ENCODE measurements at places on chromosomes 1 and 21. TPM values are rescaled to one million over a fixed set of nuclear protein-coding genes. Genes with fewer than 3 reads are reported as not detected.
A peak's percentile ranks its signal among the peaks of the same experiment; 100 is the strongest.

GRCh38 chr1:244381878-244382565 is 69.7 kb downstream of the ADSS2 start:
- no peaks in the 10 kb centered on the region for H3K36me3 ChIP-seq
- no peak overlapping the region for H3K27ac ChIP-seq
- H3K27me3 ChIP-seq = no peaks in the 10 kb centered on the region
- no peak for DNase-seq
- no peak overlapping the region for H3K4me3 ChIP-seq
- no peaks in the 10 kb centered on the region for H3K4me1 ChIP-seq

GRCh38 chr21:39197448-39198233 is 14.4 kb upstream of the PSMG1 start:
- no peak overlapping the region for H3K27ac ChIP-seq
- H3K4me3 ChIP-seq = no peak overlapping the region
- peaks cover 100% of the 10 kb centered on the region for H3K36me3 ChIP-seq
- no peaks in the 10 kb centered on the region for H3K27me3 ChIP-seq
- no peaks in the 10 kb centered on the region for H3K4me1 ChIP-seq

DNA sequence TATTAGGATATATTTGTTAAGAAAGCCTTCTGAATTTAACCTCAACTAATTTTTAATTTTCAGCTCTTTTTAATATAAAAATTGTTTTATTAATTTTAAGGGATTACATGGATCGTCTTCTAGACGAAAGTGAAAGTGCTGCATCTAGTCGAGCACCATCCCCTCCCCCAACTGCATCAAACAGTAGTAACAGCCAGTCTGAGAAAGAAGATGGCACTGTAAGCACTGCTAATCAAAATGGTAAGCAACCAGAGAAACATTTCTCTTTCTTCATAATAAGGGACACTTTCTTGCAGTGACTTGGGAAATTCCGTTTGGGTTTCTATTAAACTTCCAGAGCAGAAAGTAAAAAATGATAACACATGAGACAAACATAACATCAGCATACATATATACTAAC is 56.9 kb downstream of the MIER1 start:
- H3K36me3 ChIP-seq = peaks cover 99% of the 10 kb centered on the region
- no peaks in the 10 kb centered on the region for H3K27me3 ChIP-seq
- peaks cover 4% of the 10 kb centered on the region for H3K4me1 ChIP-seq
- no peak overlapping the region for H3K4me3 ChIP-seq
- H3K27ac ChIP-seq = no peak overlapping the region

ELAPOR1 gene
- 0.25 TPM for polyA plus RNA-seq

DNA sequence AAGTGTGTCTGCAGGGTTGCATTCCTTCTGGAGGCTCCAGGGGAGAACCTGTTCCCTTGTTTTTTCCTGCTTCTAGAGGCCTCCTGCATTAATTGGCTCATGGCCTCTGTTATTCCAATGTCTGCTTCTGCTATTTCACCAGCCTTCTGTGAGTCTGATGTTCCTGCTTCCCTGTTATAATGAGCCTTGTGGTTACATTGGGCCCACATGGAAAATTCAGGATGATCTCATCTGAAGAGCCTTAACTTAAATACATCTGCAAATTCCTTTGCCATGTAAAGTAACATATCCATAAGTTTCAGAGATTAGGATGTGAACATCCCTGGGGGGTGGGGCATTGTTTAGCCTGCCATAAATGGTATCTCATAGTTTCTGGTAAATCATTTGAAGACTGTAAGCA is 181.1 kb downstream of the RWDD3 start:
- DNase-seq = no peak
- H3K27ac ChIP-seq = no peak overlapping the region
- H3K4me3 ChIP-seq = no peak overlapping the region
- no peaks in the 10 kb centered on the region for H3K4me1 ChIP-seq
- no peaks in the 10 kb centered on the region for H3K36me3 ChIP-seq

OVAAL gene
- not detected for polyA plus RNA-seq

DNA sequence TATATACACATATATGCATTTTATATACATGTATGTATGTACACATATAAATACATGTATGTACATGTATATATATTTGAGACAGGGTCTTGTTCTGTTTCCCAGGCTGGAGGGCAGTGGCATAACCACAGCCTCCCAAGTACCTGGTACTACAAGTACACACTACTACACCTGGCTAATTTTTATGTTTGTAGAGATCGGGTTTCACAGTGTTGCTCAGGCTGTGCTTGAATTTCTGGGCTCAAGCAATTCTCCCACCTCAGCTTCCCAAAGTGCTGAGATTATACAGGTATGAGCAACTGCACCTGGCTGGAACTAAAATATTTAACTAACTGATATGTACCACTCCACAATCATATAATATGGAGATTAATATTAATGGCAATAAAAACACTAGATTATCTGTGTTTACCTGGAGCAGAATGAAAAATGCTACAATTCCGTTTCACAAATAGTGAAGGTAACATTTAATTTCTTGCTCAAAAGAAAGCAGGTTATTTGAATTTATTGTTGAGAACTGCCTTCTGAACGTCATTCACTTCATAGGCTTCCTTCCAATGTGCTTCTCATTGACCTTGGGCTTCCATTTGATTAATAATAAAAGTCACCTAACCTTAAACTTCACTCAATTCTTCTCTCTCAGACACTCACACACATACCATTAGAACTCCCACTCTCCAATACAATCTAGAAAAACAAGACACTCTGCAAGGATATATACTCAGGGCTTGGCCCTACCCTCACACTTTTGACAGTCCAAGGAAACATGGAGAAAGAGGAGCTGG is 57.0 kb downstream of the PTGER3 start:
- no peaks in the 10 kb centered on the region for H3K36me3 ChIP-seq
- H3K27me3 ChIP-seq = no peaks in the 10 kb centered on the region
- DNase-seq = no peak
- H3K4me1 ChIP-seq = no peaks in the 10 kb centered on the region

DNA sequence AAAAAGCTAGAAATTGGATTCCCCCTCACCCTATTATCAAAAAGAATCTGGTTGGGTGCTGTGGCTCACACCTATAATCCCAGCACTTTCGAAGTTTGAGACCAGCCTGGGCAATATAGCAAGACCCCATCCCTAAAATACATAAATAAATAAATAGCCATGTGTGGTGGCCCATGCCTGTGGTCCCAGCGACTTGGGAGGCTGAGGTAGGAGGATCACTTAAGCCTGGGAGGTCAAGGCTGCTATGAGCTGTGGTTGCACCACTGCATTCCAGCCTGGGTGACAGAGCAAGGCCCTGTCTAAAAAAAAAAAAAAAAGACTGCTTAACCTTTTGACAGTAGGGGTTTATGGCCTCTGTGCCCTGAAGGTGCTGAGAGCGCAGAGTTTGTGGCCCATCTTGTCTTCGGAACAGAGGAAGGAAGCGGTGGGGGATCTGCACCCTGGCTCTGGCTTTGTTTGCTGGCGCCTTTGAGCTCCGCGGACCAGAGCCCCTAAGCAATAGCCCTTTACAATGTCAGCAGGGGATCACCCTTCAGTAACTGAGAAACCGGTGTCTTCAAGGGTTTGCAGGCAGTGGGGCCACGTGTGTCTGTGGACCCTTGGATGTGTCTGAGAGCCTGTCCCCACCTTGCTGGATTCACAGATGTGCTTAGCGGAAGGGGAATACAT is 22.1 kb downstream of the SLC2A7 start:
- no peak for DNase-seq
- no peak overlapping the region for H3K27ac ChIP-seq
- peaks cover 22% of the 10 kb centered on the region for H3K4me1 ChIP-seq
- no peak overlapping the region for H3K4me3 ChIP-seq
- H3K27me3 ChIP-seq = no peaks in the 10 kb centered on the region

DNA sequence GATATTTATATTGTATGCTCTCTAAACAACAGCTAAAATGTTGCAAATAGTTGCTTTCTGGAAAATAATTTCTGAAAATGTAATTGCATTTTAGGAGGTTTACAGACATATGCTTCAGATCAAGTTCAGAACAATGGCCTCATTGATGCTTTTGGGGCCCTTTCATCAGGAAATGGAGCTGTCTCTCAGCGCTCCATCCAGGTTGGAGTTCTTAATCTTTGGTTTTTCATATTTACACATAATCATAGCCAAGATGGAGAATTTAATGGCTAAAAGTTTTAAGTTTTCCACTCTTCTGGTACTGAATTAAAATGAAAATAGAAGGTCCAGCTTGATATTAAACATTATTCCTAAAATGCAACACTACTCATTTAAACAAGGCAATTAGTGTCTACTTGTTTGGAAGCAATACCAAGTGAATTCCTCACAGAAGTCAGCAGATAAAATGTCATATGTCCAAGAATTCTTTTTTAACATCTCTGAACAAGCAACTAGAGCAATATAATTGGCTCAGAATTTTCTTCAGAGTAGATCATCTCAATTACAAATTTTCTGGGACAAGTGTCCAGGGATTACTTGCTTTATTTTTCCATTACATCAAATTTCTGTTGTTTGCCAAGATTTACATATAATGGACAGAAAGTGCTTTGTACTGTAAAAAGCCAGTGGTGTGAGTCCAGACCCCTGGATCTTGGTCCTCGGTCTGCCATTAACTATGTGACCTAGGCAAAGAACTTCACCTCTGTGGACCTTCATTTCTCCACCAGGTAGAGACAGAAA is 22.6 kb downstream of the CLCA1 start:
- no peak overlapping the region for H3K27ac ChIP-seq
- H3K4me3 ChIP-seq = no peak overlapping the region
- no peaks in the 10 kb centered on the region for H3K27me3 ChIP-seq
- no peaks in the 10 kb centered on the region for H3K36me3 ChIP-seq

ZNF648 gene
- polyA plus RNA-seq = not detected

DNA sequence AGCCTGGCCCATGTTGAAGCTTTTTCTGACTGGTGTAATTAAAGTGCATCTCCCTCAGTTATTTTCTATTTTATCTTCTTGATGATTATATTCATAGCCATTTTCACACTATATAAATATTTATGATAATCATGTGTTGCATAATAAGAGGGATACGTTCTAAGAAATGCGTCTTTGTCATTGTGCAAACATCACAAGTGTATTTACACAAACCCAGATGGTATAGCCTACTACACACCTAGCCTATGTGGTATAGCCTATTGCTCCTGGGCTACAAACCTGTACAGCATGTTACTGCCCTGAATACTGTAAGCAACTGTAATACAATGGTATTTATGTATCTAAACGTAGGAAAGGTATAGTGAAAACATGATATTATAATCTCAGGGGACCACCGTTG is 88.1 kb downstream of the BACH1 start:
- no peak overlapping the region for H3K4me3 ChIP-seq
- H3K36me3 ChIP-seq = peaks cover 49% of the 10 kb centered on the region
- DNase-seq = no peak
- no peak overlapping the region for H3K27ac ChIP-seq
- no peaks in the 10 kb centered on the region for H3K4me1 ChIP-seq

DNA sequence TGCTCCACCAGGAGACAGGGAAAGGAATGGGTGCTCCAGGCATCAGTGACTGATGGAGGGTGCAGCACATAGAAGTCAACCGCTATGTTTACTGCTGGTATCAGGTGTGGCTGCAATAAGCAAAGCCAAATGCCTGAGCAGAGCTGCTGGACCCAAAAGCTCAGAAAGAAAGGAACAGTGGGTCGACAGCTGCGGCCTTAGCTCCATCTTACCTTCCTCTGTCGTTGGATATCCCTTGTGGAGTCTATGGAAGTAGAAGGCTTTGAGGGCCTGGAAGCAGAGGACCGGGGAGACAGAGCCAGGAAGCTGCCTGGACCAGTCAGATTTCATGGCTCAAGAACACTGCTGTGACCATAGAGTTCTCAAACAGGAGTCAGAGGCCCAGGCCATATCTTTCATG is 45.3 kb downstream of the RIMS3 start:
- no peaks in the 10 kb centered on the region for H3K27me3 ChIP-seq
- no peak for DNase-seq
- H3K27ac ChIP-seq = no peak overlapping the region
- H3K4me1 ChIP-seq = no peaks in the 10 kb centered on the region

- H3K4me1 ChIP-seq = peaks cover 15% of the 10 kb centered on the region
- H3K4me3 ChIP-seq = peak within 1 kb of the TSS; percentile 50
- H3K27me3 ChIP-seq = no peaks in the 10 kb centered on the region
- DNase-seq = peak; percentile 99
- H3K27ac ChIP-seq = peak within 1 kb of the TSS; percentile 99
These were observed at the start of gene TMCO1 for GRCh38 chr1:165768513-165769394. TSS of gene TMCO1 (minus strand) at chr1:165768868. CDS start at chr1:165768751, 117 bp downstream.

GRCh38 chr1:48645883-48646282 is 130.8 kb downstream of the BEND5 start:
- no peak for DNase-seq
- no peaks in the 10 kb centered on the region for H3K4me1 ChIP-seq
- H3K27ac ChIP-seq = no peak overlapping the region
- no peaks in the 10 kb centered on the region for H3K27me3 ChIP-seq
- H3K4me3 ChIP-seq = no peak overlapping the region
- no peaks in the 10 kb centered on the region for H3K36me3 ChIP-seq

BNIPL gene
- polyA plus RNA-seq = not detected

CFAP74 gene
- polyA plus RNA-seq = not detected

- H3K36me3 ChIP-seq = no peaks in the 10 kb centered on the region
- no peak overlapping the region for H3K4me3 ChIP-seq
- H3K27me3 ChIP-seq = peaks cover 17% of the 10 kb centered on the region
- no peak overlapping the region for H3K27ac ChIP-seq
These were observed 89.7 kb downstream of the PBX1 start for GRCh38 chr1:164648636-164649035.

GRCh38 chr1:116122955-116123757 is 12.0 kb downstream of the MAB21L3 start:
- H3K4me1 ChIP-seq = no peaks in the 10 kb centered on the region
- no peak overlapping the region for H3K27ac ChIP-seq
- no peak for DNase-seq
- no peak overlapping the region for H3K4me3 ChIP-seq

- no peaks in the 10 kb centered on the region for H3K4me1 ChIP-seq
- no peak overlapping the region for H3K4me3 ChIP-seq
- H3K36me3 ChIP-seq = no peaks in the 10 kb centered on the region
- no peaks in the 10 kb centered on the region for H3K27me3 ChIP-seq
- DNase-seq = no peak
These were observed 13.2 kb downstream of the TMEM269 start for GRCh38 chr1:42797979-42798378.

DNA sequence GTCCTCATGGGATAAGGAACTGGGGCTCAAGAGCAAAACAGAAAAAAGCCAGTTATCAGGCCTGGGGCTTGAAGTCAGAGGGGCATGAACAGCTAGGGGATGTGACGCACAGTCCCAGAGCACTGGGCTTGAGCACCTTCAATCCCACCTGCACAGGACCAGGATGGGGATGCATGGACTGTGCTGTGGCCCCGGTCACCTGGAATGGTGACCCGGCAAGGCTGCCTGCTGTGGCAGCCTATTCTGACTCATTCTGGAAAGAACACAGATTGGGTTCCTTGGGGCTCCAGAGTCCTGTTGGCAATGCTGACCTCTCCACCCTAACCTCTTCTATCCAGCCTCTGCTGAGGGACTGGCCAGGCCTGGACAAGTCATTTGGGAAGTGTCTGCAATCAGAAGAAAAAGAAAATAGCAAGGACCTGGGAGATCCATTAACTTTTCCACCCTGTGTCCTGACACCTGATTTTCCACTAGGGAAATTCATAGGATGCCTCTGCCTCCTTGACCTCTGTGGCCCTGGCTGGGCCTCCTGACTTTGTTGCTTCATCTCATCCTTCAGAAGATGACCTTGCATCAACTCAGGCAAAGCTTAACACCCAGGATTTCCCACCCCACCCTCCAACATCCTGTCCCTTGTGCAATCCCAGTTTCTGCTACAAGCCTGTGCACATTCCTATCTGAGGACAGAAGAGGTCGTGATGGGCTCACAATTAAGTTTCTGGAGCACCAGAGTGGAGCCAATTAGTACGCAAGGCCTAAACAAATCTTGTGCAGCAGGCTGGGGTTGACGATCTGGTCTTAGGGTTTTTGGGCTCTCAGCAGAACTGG is 17.9 kb upstream of the FMOD start:
- peaks cover 26% of the 10 kb centered on the region for H3K4me1 ChIP-seq
- peak; percentile 80 for DNase-seq
- no peaks in the 10 kb centered on the region for H3K27me3 ChIP-seq
- H3K27ac ChIP-seq = peak overlapping the region; percentile 62
- no peaks in the 10 kb centered on the region for H3K36me3 ChIP-seq
- no peak overlapping the region for H3K4me3 ChIP-seq
